Caco-2 (cell line): ENCODE measurements at places on chromosomes 1 and 21. TPM values are rescaled to one million over a fixed set of nuclear protein-coding genes. Genes with fewer than 3 reads are reported as not detected.

The C1orf21 gene
- 0.82 and 1.3 TPM in 2 replicates for total RNA-seq

- H3K27ac ChIP-seq, result no peak within 1 kb of the TSS
- H3K36me3 ChIP-seq, result no peaks in the 10 kb centered on the region
- no peak within 1 kb of the TSS for H3K4me3 ChIP-seq
- no peaks in the 10 kb centered on the region for H3K4me1 ChIP-seq
- no peaks in the 10 kb centered on the region for H3K27me3 ChIP-seq
- no peak for DNase-seq
Measured at GRCh38 chr1:113871597-113872113, at the start of gene PTPN22. Gene PTPN22, minus strand, starts transcription at chr1:113871712.

GRCh38 chr1:184629266-184629665 is 125.4 kb downstream of the EDEM3 start:
- no peaks in the 10 kb centered on the region for H3K36me3 ChIP-seq
- no peak overlapping the region for H3K4me3 ChIP-seq
- H3K4me1 ChIP-seq, result no peaks in the 10 kb centered on the region

GRCh38 chr21:32463889-32464300 is 51.4 kb downstream of the EVA1C start:
- no peak overlapping the region for H3K27ac ChIP-seq
- no peak overlapping the region for H3K4me3 ChIP-seq
- H3K36me3 ChIP-seq, result no peaks in the 10 kb centered on the region
- H3K27me3 ChIP-seq, result no peaks in the 10 kb centered on the region
- H3K4me1 ChIP-seq, result no peaks in the 10 kb centered on the region
- DNase-seq, result no peak

DNA sequence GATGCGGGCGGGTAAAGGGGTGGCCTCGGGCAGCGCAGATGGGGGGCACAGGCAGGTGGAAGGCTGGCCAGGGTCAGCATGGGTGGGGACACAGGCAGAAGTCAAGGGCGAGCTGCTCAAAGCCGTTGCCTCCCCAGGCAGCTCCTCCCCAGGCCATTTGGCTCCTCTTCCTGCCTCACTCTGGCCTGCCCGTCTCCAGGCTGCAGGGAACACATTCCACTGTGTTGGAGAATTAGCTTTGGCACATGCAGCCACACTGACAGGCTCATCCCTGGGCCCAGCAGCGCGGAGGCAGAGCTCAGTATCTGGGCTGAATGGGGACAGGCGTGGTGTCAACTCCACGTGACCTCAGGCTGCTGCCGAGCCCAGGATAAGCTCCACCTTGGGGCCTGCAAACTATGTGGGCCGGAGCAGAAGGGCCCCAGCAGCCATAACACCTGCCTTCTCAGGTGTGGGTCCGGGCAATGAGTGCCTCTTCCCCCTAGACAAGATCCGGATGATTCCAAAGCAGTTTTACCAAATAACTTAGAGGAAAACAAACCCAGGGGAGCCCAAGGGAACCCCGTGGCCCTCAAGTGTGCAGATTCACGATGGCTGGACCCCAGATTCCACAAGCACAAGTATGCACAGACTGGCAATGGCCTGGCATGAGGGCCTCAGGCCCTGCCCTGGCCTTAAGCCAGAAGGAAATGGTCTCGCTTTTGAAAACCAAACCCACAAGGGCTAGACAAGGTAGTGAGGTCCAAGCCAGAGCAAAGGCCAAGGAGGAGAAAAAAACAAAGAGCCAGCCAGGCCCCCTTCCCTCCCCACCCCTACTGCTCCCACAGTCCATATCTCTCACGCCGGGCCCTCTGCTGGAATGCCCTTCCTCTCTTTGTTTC is 40.2 kb downstream of the HSPG2 start:
- H3K4me3 ChIP-seq, result no peak overlapping the region
- peaks cover 23% of the 10 kb centered on the region for H3K4me1 ChIP-seq
- peaks cover 4% of the 10 kb centered on the region for H3K36me3 ChIP-seq
- DNase-seq, result no peak

- no peaks in the 10 kb centered on the region for H3K27me3 ChIP-seq
- peak overlapping the region; percentile 92 for H3K27ac ChIP-seq
- no peak for DNase-seq
- no peaks in the 10 kb centered on the region for H3K36me3 ChIP-seq
- no peak overlapping the region for H3K4me3 ChIP-seq
Measured at GRCh38 chr21:27425172-27425571, 458.3 kb upstream of the ADAMTS5 start.

DNA sequence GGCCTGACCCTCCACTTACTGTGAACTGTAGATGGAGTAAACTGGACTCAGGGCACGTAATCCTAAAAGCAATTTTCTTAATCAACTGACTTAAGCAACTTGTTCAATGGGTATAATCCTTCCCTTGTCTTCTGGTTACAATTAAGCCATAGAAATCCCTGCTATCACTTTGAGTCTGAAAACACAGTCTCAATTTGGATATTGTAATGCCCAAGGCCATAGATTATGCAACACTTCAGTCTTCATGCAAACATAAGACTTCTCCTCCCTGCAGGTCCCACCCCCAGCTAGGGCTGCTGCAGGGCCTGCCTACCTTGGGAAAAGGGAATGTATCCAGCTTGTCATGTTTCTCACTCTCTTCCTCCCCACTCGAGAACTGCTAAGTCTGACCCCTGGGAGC is 6.2 kb upstream of the SLC5A9 start:
- H3K27me3 ChIP-seq, result no peaks in the 10 kb centered on the region
- no peak for DNase-seq
- no peak overlapping the region for H3K27ac ChIP-seq
- no peaks in the 10 kb centered on the region for H3K4me1 ChIP-seq

GRCh38 chr1:222798975-222799374 is 15.9 kb upstream of the DISP1 start:
- no peak overlapping the region for H3K4me3 ChIP-seq
- no peaks in the 10 kb centered on the region for H3K36me3 ChIP-seq
- H3K27me3 ChIP-seq, result no peaks in the 10 kb centered on the region
- peaks cover 34% of the 10 kb centered on the region for H3K4me1 ChIP-seq

GRCh38 chr1:202861420-202862132 is 27.4 kb downstream of the RABIF start:
- H3K4me1 ChIP-seq, result peaks cover 62% of the 10 kb centered on the region
- peaks cover 2% of the 10 kb centered on the region; the same call in 1 of the 2 replicates for H3K36me3 ChIP-seq
- peak overlapping the region; percentile 97 for H3K4me3 ChIP-seq
- H3K27ac ChIP-seq, result peak overlapping the region; percentile 95
- no peaks in the 10 kb centered on the region for H3K27me3 ChIP-seq

DNA sequence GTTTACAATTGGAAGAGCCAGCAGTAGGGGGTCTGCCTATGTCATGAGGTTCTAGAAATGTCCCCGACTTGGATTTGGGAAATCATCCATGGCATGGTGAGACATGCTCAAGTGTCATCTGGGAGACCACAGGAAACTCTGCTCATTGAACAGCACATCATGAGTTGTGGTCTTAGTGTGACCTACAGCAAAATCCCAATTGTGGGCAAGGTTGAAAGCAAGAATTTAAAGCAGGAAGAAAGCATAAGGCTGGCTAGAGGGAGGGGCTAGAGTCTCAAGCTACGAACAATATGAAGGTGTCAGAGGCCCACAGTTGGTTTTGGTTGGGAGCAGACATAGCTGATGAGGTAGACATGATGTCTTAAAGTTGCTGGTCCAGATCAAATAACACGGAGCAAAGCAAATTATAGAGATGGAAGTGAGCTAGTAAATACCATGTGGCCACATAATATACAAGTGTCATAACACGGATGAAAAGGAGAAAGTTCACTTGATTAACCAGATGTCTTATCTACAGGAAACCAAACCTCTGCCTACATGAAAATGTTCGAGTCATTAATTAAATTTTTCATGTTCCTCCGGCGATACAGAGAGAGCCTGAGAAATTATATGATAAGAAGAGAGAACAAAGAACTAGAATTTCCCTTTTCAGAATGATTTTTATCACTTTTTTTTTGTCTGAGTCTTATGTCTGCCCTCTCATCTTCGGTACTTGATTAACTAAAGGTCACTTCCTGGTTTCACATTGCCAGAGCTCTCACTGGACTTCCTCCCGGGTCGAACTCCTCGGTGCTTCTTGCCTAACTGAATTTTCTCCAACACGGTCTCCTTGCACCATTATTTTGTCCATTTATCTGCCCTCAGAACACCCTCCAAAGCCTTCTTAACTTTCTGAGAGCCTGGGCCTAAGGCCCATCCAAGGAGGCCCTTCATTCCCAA is 67.5 kb upstream of the DUSP10 start:
- H3K36me3 ChIP-seq, result no peaks in the 10 kb centered on the region
- no peak overlapping the region for H3K27ac ChIP-seq
- DNase-seq, result no peak
- no peak overlapping the region for H3K4me3 ChIP-seq
- no peaks in the 10 kb centered on the region for H3K4me1 ChIP-seq

The BCAS2 gene
- 29.8 and 30.1 TPM in 2 replicates for total RNA-seq

The SUSD4 gene
- total RNA-seq, result 31.4 and 36.7 TPM in 2 replicates

The PTGS2 gene
- 18.4 and 24.2 TPM in 2 replicates for total RNA-seq

The TRAF3IP3 gene
- not detected in 2 replicates for total RNA-seq

The CTSS gene
- 0.84 and 1.3 TPM in 2 replicates for total RNA-seq

DNA sequence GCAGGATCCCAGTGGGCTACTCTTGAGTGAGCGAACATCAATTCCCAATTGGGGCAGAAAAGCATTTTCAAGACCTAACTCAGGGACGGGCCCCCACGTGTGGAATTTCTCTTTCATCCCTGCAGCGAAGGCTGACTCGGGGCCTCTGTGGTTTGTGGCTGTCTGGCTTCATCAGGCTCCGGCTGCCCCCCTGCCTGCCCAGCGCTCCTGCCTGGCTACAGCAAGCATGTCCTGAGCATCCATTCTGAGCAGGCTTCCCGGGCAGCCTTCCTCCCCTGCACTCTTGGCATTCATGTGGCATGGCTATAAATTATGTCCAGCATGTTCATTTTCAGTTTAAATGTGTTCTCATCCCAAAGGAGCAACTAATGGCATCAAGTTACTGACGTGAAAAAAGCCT is 588.1 kb downstream of the KIF26B start:
- no peaks in the 10 kb centered on the region for H3K27me3 ChIP-seq
- H3K4me1 ChIP-seq, result no peaks in the 10 kb centered on the region; the same call in 1 of the 2 replicates
- H3K36me3 ChIP-seq, result no peaks in the 10 kb centered on the region
- H3K4me3 ChIP-seq, result no peak overlapping the region

The SNAP47 gene
- 29.1 and 30.3 TPM in 2 replicates for total RNA-seq

The TTLL10 gene
- total RNA-seq, result 0.29 and 1.2 TPM in 2 replicates

DNA sequence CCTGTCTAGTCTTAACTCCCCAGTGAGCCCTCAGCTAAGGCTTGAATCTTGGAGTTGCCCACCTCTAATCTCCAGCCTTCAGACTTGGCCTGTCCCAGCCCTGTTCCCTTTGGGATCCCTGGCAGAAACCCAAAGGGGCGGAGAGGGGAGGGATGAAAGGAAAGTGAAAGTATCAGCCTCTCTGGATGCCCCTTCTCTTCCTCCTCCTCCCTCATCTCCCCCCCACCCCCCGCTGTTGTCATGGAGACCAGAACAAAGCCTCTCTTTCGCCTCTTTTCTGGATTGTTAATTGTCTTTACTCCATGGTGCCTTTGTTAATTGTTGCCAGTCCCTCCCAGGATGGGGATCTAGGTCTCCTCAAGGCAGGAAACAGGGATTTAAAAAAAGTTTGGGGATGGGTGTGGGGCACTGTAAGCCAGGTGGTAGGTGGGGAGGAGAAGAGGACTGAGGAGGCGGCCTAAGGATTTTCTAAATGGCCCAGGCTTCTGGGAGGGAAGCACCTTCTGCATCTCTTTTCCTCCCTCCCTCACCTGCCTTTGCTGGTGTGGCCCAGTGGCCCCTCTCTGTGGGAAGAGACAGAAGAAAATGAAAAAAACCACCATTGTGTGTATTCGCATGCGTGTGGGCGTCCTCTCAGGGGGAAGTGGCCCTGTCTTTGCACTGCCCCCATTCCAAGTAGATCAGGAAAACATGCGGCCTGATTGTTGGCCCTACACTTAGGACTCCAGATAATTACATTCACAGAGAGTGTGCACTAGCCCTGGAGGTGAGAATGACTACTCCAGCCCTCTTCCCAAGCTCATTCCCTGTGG is 7.5 kb upstream of the SOX13 start:
- no peak overlapping the region for H3K27ac ChIP-seq
- no peak for DNase-seq
- no peaks in the 10 kb centered on the region for H3K4me1 ChIP-seq
- no peaks in the 10 kb centered on the region for H3K36me3 ChIP-seq
- no peaks in the 10 kb centered on the region for H3K27me3 ChIP-seq

The ITLN2 gene
- 0.93 and 1.3 TPM in 2 replicates for total RNA-seq

The SH2D2A gene
- total RNA-seq, result 5.5 and 6.5 TPM in 2 replicates

DNA sequence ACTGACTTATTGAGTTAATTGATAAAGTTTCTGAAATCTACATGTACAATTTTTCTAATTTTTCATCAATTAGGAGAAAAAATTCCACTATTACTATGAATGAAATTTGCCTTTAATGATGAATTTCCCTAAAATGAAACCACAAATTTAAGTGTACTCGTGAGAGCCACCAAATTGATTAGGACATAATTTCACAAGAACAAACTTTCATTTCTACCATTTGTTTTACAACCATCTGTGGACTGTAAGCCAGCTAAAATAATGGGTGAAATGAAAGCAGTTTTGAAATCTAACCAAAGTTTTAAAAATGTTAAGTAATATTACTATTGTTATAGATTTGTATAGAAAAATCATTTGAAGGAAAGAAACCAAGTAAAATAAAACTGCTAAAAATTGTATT is 41.8 kb downstream of the AGL start:
- no peak for DNase-seq
- no peaks in the 10 kb centered on the region for H3K27me3 ChIP-seq
- no peak overlapping the region for H3K4me3 ChIP-seq
- peaks cover 8% of the 10 kb centered on the region; the same call in 1 of the 2 replicates for H3K4me1 ChIP-seq
- no peaks in the 10 kb centered on the region for H3K36me3 ChIP-seq
